ENCODE measurements at places on chromosomes 16 and 17. TPM values are rescaled to one million over a fixed set of nuclear protein-coding genes. Genes with fewer than 3 reads are reported as not detected.

DNA sequence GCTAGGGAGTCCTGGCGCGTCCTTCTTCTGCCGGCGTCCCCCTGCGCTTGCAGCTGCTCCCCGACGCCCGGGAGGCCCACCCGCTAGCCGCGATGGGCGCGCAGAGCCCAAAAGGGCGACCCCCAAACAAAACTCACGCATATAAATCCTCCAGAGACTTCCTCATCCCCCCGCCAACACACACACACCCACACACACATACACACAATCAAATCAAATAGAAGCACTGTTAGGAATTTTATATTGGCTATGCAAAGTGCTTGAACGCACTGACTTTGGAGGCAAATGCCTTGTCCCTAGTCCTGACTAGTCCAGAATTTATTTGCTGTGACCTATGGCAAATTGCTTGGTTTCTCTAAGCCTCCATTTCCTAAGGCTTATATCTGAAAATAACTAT, 23.8 kb upstream of the CRYM start:
- no peak for DNase-seq

Gene ZNF469
- total RNA-seq, result 0.50 TPM

DNA sequence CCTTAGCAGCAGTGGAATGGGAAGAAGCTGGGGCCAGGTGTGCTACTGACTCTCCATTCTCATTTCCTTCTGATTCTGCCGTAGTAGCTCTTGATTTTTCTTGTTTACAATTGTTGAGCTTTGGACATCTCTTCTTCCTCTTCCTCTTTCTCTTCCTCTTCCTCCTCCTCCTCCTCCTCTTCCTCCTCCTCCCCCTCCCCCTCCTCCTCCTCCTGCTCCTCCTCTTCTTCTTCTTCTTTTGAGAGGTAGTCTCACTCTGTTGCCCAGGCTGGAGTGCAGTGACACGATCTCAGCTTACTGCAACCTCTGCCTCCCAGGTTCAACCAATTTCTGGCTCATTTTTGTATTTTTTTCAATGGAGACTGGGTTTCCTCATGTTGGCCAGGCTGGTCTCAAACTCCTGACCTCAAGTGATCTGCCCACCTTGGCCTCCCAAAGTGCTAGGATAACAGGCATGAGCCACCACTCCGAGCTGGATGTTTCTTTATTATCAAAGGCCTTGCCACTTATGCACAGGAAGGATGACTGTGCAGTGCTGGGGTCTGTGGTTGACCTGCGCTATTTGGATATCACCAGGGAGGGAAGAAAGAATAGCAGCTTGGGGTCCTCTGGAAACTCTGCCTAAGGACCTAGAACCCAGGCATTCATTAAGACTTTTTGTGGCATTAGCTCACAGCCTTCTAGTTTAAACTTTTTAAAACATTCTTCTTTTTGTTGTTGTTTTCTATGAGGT, 127.8 kb upstream of the KCNJ16 start:
- DNase-seq, result no peak

DNA sequence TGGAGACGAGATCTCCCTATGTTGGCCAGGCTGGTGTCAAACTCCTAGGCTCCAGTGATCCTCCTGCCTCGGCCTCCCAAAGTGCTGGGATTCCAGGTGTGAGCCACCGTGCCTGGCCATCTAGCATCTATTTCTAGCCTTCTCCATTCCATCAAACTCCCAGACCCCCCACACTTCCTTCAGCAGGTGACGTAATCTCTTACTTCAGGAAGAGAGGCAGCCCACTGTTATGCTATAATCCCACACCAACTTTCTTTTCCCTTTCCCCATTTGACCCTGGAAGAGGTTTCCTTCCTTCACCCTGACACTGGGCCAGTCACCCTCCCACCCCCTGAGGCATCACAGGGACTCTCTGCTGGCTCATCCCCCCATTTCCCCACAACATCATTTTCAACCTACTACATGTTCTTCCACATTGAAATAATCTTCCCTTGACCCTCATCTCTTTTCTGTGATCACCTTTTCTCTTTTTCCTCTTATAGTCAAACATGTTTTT, 7.6 kb downstream of the ITGA2B start:
- DNase-seq, result no peak

Gene ADAD2
- total RNA-seq, result 0.18 TPM

Gene DRC7
- total RNA-seq, result 0.05 TPM

DNA sequence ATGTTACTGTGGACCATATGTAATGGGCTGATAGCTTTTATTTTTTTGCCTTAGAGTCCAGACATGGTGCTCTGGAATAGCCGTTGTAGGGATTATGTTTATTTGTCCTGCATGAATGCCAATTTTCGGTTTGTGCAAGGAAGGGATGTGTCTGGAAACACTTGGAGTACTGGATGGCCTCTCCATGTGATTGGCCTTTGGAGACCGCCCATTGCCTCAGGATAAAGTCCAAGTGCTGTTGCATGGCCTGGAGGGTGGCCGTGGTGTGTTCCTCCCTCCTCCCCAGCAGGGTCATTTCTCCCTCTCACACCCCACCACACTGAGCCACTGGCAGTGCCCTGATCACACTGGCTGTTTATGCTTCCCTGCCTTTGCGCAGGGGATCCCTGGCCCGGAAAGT, 93.9 kb downstream of the MSI2 start:
- no peak for DNase-seq
